NCI-H1930 (cell line): ENCODE measurements at places on chromosomes 1 and 21.
A peak's percentile ranks its signal among the peaks of the same experiment; 100 is the strongest.

- DNase-seq: no peak
Observed at GRCh38 chr1:47469910-47470309, 32.1 kb downstream of the FOXD2 start.

DNA sequence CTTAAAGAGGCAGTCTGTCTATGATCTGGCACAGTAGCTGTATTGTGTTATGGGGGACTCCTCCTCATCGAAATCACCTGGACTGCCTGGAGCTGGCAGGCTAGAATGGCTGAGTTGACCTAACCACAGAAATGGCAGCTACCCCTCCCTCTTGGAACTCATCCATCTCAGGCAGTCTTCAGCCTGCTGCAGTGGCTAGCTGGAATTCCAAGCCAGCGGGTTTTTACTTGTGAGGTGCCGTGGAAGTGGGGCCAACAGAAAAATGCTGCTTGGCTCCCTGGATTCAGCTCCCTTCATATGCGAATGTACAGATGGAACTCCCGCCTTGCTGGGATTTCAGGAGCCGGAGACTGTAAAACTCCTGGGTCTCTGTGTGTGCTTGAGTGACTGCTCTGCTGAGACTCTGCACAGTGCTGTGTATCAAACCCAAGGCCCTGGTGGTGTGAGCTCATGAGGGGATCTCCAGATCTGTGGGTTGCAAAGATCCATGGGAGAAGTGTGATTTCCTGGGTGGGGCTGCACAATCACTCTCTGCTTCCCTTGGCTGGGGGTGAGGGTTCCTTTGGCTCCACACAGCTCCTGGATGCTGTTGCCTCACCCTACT, 316.9 kb downstream of the CTH start:
- DNase-seq: no peak

GRCh38 chr21:17930093-17930492, 110.9 kb upstream of the C21orf91 start:
- no peak for DNase-seq

- peak; percentile 71 for DNase-seq
Observed at GRCh38 chr1:22420455-22421053, 31.1 kb upstream of the ZBTB40 start.

DNA sequence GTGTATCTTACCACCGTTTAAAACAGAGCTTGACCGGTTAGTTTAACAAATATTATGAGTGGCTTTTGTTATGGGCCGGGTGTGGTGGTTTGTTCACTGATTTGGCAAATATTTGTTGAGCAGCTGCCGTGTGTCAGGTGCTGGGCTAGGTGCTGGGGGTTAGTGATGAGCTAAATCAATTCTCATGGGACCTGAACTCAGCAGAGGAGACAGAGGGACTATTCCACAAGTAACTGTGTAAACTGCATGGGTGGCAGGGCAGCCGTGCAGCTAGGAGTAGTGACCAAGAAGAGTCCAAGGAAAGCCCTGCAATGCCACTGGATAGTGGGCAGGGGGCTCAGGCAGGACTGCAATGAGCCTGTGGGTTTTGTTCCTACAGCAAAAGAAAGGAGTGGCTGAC, 11.2 kb upstream of the C2CD2 start:
- no peak for DNase-seq

GRCh38 chr1:214934045-214934444, 148.5 kb upstream of the KCNK2 start:
- DNase-seq: no peak

- DNase-seq: no peak
Observed at GRCh38 chr1:205495237-205495823, 9.1 kb upstream of the CDK18 start.

DNA sequence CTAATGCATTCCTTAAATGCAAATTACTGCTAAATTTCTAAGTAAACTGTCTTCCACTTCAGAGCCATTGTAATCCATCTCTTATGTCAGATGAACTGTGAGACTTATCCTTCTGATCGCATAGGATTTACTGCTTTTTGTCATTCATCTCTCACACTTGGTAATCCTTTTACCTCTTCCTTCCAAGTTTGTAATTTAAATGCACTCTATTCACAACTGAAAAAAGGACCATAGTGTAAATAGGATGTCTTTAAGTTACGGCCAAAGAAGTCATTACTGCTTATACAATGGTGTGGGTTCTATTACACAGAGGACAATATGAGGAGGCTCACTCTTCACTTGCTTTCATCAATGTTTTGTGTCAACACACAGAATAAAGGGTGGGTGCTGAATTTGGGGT, 393.3 kb downstream of the PTBP2 start:
- no peak for DNase-seq

DNA sequence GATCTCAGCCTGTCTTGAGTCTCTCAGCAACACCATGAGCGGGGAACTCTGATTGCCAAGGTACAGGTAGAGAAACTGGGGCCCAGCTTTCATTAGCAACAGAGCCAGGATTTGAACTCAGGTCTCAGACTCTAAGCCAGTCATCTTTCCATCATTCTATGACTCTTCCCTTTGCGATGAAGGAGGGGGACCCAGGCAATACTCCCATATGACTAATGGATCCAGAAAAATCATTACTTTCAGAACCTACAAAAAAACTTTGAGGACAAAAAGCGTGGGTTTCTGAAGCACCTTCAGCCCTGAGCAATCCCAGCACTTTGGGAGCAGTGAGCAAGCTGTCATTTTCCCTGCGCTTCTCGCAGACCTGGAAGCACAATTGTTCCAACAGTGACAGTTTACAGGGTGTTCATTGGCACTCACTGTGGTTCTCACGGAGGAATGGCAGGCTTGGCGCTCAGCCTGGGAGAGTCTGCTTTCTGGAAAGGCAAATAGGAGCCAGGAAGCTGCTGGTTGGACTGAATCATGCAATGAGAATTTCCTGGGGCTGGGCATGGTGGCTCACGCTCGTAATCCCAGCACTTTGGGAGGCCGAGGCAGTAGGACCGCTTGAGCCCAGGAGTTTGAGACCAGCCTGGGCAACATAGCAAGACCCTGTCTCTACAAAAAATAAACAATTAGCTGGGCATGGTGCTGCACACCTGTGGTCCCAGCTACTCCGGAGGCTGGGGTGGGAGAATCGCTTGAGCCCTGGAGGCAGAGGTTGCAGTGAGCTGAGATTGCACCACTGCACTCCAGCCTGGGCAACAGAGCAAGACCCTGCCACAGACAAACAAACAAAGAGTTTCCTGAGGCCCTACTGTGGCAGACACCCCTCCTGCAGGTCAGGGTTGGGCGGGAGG, 40.1 kb downstream of the SLC2A7 start:
- no peak for DNase-seq

- no peak for DNase-seq
Observed at GRCh38 chr1:54401799-54402198, 4.4 kb downstream of the SSBP3 start.

DNA sequence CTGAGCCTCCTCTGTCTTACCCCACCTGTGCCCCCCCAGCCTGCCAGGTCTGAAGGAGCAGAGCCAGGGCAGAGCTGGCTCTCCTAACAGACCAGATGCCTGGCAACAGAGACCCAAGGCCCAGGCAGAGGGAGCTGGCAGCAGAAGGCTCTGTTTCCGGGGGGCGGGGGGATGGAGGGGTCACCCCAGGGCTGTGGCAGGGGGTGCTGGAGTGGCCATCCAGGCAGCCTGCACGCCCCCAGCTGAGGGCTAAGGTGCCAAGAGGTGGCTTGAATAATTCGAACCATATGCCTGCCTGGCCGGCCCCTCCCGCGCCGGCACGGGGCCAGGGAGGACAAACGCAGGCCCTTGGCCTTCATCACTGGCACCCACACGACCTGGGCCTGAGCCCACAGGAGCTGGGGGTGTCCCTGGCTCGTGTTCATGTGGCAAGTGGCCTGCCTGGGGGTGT, 16.0 kb upstream of the PLEKHG5 start:
- DNase-seq: no peak

- no peak for DNase-seq
Observed at GRCh38 chr1:225253173-225253572, 174.7 kb downstream of the LBR start.

DNA sequence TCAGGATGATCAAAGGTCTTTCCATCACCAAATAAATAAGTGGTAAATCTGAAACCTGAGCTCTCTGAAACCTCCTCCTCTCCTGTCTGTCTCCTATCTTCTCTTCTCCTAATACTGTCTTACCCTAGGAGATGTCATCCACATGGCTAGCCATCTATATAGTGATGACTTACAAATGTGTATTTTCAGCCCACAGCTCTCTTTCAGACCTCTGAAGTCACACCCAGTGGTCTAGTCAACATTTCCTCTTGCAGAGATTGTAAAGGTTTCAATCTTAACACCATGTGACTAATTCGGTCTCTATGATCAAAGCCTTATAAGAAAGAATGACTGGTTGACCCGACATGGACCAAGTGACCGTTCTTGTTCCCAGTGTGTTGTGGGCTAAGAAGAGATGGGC, 63.1 kb upstream of the DPT start:
- no peak for DNase-seq

GRCh38 chr1:170204121-170204520, 58.4 kb downstream of the NTMT2 start:
- DNase-seq: no peak

DNA sequence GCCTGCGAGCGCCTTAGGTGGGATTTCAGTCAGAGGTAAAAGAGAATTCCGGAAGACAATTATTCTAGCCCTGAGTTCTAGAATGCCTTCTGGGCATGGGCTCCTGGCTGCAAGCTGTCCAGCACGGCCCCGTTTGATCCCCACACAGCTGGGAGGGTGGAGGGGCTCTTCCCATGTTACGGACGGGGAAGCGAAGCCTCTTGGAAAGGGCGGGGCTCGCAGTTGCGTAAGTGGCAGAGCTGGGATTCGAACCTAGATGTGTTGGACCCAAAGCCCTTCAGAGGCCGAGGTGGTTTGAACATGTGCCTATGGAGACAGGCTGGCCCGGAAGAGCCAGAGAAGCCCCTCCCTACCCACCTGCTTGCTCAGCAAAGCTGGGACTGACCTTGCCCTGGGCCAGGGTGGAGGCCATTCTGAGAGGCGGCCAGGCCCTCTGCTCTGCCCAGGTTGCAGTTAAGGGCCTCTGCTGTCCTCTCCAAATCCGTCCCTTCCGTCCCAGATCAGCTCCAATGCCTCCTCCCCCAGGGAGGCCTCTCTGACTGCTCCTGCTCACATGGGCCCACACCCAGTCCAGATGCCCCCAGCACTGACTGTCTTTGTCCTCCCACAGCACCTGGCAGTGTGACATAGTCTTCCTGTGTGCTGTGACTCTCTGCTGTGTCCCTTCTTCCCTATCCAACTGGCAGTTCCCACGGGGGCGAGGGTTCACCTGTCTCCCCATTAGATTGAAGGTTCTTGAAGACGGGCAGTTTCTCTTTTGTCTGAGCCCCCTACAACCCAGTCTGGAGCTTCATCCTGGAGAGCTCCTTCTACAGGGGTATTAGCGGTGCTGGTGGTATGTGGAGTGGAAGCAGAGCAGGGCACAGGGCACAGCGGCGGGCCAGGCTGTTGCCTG, 1.2 kb upstream of the HSPB7 start:
- DNase-seq: no peak

DNA sequence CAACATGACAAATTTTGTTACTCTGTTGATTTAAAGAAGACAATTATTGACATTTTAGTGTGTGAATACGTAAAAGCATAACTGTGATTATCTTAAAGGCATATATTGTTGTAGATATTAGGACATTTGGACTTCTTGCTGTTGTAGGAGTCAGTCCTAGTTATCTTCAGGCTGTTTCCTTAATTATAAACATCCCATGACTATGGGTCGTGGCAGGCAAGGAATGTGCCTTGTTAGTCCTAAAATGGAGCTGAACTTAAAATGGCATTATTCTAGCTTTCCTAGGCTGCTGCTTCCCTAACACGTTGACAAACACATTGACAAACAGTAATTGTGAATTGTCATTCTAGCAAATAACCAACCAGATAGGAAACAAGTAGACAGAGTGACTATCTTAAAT, 4.4 kb upstream of the MPZL1 start:
- DNase-seq: no peak

GRCh38 chr1:23469372-23469982, 14.5 kb downstream of the ASAP3 start:
- no peak for DNase-seq

GRCh38 chr1:96558635-96559034, 162.9 kb upstream of the PTBP2 start:
- no peak for DNase-seq

GRCh38 chr1:227952374-227953021, 4.8 kb upstream of the WNT9A start:
- no peak for DNase-seq

GRCh38 chr1:32338637-32339145, 2.7 kb upstream of the MARCKSL1 start:
- DNase-seq: no peak

- DNase-seq: no peak
Observed at GRCh38 chr1:221488550-221488949, 253.3 kb downstream of the DUSP10 start.

DNA sequence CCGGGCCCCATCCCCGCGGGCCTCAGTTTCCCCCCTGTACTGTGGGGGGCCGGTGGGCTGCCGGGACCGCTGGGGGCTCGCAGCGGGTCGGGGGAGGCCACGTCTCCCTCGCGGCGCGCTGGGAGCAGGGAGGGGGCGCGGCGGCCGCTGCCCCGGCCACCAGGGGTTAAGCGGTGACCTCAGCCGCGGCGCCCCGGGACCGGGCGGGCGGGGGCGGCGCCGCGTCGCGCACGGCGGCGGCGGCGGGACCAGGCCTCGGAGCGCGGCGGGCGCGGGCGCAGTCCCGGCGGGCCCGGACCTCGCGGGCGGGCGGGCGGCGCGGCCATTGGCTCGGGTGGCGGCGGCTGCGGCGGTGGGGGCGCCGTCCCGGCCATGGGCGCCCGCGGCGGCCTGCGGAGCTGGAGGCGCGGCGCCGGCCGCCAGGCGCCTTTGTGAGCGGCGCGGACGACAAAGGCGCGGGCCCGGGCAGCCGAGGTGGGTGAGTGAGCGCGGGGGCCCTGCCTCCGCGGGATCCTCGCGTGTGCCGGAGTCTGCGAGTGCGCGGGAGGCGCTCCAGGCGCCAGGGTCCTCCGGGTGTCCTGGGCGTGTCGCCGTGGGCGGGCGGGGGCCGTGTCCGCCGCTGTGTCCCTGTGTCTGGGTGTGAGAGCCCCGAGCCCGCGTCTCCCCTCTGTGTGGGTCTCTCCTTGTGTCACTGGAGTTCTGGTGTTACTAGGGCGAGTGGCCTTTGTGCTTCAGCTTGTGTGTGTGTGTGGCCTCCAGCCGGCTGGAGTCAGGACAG, at the start of gene ARHGEF10L:
ARHGEF10L (plus strand) TSS at position 222 of the 778 bp plus-strand sequence. CDS start 40,898 bp downstream, outside the sequence.
- DNase-seq: no peak
